ENCODE measurements at places on chromosomes 16 and 17. TPM values are rescaled to one million over a fixed set of nuclear protein-coding genes. Genes with fewer than 3 reads are reported as not detected.

GRCh38 chr17:42249681-42250446, 26.3 kb downstream of the STAT5B start:
- no peak for DNase-seq

- no peak for DNase-seq
Measured at GRCh38 chr17:74754832-74755231, 6.4 kb downstream of the NHERF1 start.

GRCh38 chr17:77453613-77454241, 313.0 kb downstream of the SEC14L1 start:
- no peak for DNase-seq

DNA sequence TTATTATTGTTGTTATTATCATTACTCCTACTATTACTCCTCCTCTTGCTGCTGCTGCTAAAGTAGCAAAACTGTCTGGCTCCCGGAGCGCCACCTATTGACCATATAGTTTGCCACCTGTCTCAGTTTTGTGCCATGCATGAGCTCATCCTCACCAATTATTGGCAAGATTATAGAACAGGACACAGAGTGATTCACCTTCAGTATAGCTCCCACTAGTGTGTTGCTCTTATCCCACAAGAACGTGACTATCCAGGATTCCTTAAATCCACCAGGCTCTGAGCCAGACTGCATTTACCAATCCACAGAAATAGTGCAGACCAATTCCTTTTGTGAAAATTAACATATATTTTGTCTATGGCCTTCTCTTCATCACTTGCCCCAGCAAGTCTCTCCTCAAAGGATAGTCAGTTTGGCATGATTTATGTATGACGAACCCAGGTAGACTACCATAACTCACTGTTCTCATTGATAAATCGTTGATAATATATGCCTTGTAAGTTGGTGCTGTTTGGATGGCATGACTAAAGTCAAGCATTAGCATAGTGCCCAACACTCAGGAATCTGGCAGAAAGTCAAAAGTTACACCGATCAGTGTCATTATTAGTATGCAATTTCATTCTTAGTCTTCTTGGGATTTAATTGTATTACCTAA, 405.5 kb upstream of the HSBP1 start:
- no peak for DNase-seq

GRCh38 chr16:15672514-15673167, 22.6 kb downstream of the NDE1 start:
- peak; percentile 94 for DNase-seq

Gene LITAFD
- not detected for polyA plus RNA-seq

DNA sequence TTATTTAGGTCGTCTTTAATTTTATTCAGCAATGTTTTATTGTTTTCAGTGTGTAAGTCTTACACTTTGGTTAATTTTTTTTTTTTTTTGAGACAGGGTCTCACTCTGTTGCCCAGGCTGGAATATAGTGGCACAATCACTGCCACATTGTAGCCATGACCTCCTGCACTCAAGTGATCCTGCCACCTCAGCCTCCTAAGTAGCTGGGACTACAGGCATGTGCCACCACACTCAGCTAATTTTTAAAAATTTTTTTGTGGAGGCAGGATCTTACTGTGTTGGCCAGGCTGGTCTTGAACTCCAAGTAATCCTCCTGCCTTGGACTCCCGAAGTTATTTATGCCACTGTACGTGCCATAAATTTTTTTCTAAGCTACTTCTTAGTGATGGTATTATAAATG, 14.5 kb downstream of the RPS6KB1 start:
- no peak for DNase-seq

Gene ZMYND15
- 0.23 TPM for polyA plus RNA-seq

Gene UNC119
- 22.8 TPM for polyA plus RNA-seq

DNA sequence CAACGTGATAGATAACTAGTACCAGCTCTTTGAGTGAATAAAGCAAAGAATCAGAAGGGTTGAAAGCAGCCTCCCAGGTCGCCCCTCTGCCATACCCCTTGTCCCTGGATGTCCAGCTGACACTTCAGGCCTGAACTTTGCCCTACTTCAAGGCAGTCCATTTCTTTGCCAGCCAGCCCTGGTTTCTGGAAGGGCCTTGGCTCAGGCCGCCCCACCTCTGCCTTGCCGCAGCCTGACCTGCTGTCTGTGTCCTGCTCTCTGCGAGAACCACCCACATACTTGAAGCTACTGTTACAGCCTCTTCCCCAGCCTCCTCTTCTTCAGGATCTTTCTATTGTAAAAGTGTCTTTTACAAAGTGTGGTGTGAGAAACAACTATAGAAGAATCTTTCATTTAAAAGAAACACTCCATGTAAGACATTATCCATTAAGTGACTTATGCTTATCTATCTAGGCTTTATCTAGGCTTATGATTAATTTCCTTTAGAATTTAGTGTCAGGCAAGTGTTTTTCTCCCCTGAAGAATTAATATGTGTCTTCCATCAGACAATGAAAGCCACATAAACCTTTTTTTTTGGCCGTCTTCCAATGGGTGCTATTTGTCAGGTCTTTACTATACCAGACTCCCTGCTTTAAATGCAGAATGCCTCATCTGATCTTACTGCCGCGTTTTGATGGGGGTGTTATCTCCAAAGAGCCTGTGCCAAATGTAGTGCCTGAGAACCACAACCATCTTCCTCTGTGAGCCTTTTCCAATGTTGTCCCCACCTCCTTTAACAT, 133.9 kb downstream of the SOCS1 start:
- no peak for DNase-seq

- no peak for DNase-seq
Measured at GRCh38 chr17:40338058-40338457, 26.5 kb downstream of the GJD3 start.

DNA sequence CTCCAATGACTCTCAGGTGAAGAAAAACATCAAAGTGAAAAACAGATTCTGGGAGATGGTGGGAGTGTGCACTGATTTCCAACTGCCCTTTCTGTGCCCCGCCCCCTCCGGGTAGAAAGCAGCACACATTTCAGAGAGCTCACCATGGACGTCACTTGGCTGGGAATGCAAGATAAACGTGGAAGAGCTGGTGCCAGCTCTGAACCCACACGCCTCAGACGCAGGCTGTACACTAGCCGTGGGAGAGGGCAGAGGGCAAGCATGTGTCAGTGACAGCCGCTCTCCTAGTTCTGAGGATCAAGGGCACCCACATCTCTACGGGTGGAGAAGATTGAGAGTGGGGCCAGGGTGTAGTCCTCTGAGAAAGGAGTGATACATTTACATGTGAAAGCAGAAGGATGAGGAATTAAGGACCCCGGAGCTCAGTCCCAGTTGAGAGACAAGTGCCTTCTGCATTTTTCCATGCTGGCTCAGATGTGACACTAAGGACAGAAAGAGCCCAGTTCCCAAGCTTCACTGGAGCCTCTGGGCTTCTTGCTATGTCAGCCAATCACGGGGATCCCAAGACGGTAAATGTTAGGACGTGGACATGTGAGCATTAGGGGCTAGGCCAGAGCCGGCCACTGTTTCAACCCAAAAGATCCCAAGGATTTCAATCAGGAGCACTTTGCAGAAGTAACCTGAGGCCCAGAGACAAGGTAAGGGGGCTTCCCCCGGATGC, 101.3 kb downstream of the ZFHX3 start:
- DNase-seq, result peak; percentile 80

DNA sequence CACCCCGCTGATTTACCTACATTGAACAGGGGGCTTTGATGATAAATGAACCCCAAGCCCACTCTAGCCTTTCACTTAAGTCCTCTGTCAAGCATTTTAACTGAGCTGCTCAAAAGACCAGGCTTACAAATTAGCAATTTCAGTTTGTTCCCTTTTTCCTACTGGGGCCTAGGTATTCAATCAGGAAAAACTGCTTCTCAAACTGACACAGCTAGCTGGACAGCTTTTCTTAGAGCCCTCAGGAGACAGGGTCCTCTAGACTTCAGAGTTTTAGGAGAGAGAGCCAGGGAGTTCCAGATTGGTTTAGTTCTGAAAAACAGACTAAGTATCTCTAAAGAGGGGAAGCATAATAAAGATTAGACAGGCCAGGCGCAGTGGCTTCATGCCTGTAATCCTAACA, 6.2 kb upstream of the HEXIM2 start:
- DNase-seq, result no peak

Gene SIRT7
- 7.3 TPM for polyA plus RNA-seq

Gene SSTR5
- 13.4 TPM for polyA plus RNA-seq

DNA sequence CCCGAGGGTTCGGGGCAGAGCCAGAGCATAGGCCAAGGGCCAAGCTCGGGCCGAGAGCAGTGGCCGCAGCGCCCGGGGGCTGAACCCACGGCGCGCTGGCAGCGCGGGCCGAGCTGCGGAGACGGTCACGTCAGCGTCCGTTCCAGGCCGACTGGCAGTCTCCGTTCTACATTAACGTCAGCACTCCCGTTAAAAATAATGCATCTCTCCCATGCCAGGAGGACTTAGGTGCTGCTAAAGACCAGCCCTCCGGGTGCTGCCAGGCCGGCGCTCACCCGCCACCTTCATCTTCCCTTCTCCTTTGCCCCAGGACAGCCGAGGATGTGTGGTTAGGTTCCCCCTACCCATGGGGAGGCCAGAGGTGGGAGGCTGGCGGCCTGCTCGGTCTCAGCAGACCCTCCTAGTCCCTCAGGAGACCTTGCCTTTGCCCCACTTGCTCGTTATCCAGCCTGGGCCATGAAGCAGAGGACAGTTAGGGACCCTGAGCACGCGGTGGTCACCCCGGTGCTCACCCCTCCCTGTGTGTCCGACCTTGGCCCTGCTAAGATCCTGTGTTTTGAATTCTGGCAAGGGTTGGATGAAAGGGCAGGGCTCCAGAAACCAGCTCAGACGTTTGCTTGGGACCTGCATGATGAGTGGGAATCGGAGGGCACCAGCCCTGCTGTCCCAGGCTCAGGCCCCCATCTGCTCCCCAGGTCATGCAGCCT, 572 bp downstream of the MPG start:
- peak; percentile 78 for DNase-seq

Gene SLC35G6
- polyA plus RNA-seq, result not detected

Gene PRSS53
- 0.79 TPM for polyA plus RNA-seq

- no peak for DNase-seq
Measured at GRCh38 chr17:39916918-39917317, 1.5 kb downstream of the GSDMB start.

Gene CCL2
- polyA plus RNA-seq, result 93.8 TPM

DNA sequence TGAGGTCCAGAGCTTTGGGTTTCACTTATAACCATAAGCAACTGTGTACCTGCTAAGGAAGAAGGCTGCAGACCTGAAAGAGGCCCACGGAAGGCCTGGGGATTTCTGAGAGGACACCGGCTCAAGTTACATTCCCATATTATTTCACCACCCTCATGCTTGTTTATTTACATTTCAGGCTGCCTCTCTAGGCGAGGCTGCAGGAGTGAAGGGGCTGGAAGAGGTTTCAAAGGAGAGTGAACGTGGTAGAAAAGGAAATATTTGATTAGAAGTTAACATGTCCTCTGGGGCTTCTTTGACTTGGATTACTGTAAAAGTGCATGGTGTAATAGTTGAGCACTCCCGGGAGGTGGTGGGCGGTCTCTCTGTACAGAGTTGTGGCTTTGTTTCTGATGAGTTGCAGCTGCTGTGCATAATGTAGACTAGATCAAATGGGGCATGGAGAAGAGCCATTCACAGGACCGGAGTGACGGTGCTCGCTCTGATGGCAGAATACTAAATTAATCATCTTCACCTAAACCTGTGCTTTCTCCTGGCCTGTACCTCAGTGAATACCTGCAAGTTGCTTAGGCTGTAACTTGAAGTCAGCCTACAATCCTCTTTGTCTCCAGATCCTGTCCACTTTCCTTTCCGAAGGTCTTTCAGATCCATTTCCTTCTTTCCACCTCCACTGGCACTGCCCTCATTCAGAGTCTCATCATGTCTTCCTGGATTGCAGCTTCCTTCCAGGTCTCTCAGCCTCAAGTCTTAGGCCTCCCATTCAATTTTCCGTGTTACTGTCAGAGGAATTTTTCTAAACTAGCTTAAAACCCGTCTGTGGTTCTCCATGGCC, 1.9 kb upstream of the CPD start:
- DNase-seq, result peak; percentile 57

- peak; percentile 16 for DNase-seq
Measured at GRCh38 chr17:52751051-52751450, 592.5 kb upstream of the CA10 start.

GRCh38 chr16:29023279-29024277, 38.7 kb downstream of the LAT start:
- DNase-seq, result no peak

Gene G6PC1
- polyA plus RNA-seq, result not detected

DNA sequence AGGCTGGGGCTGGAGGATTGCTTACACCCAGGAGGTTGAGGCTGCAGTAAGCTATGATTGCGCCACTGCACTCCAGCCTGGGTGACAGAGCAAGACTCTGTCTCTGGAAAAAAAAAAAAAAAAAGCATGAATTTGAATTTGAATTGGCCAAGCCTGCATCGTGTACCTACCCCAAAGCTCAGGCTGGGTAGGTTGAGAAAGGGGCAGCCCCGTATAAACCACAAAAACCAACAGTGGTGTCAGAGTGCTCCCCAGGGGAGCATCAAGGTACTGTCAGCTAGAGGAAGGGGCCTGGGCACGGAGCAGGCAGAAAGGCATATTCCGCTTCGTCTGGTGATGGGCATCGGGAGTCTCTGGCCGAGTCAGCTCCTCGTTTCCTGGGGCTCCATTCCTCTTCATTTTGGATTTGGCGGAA, 40.9 kb downstream of the RAP1GAP2 start:
- DNase-seq, result no peak

GRCh38 chr17:10727192-10727591, 2.6 kb downstream of the TMEM220 start:
- DNase-seq, result no peak

GRCh38 chr16:49545243-49545642, 171.6 kb downstream of the C16orf78 start:
- DNase-seq, result no peak

Gene C1QL1
- 2.0 TPM for polyA plus RNA-seq

- DNase-seq, result no peak
Measured at GRCh38 chr17:27354051-27354490, 60.2 kb downstream of the WSB1 start.

Gene KRT28
- polyA plus RNA-seq, result not detected

Gene ARHGDIG
- 7.7 TPM for polyA plus RNA-seq

DNA sequence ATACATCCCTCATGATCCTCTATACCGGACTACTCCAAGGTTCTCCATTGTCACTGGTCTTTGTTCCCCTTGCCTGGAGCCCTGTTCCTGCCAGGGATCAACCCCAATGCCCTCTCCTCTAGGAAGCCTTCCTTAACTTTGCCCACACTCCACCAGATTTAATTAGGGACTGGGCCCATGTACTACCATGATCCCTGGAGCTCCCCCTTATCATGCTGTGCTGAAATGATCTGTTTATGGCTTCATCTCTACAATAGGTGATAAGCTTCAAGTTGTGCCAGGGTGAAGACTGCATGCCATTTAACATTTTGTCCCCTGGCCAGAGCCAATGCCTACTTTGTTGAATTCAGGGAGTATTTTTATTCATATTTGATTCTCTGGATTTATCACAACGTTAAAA, 17.9 kb upstream of the IRX5 start:
- no peak for DNase-seq
